Renal cortical epithelial cell (primary cell): ENCODE measurements at places on chromosomes 6 and 20. TPM values are rescaled to one million over a fixed set of nuclear protein-coding genes. Genes with fewer than 3 reads are reported as not detected.

TCF15 gene
- not detected in 2 replicates for total RNA-seq

DNA sequence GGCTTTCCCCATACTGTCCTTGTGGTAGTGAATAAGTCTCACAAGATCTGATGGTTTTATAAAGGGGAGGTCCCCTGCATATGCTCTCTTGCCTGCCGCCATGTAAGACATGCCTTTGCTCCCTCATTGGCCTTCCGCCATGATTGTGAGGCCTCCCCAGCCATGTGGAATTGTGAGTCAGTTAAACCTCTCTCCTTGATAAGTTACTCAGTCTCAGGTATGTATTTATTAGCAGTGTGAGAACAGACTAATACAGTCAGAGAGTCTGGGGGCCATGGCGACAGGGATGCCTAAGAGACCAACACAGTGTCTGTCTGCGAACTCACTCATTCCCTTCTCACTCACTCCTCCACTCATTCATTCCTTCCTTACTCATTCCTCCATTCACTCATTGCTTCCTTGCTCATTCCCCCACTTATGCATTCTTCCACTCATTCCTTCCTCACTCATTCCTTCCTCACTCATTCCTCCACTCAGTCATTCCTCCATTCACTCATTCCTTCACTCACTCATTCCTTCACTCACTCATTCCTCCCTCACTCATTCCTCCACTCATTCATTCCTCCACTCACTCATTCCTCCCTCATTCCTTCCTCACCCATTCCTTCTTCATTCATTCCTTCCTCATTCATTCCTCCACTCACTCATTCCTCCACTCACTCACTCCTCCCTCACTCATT lies 137.5 kb upstream of the AGPAT4 start:
- peak; percentile 59 for DNase-seq

DNA sequence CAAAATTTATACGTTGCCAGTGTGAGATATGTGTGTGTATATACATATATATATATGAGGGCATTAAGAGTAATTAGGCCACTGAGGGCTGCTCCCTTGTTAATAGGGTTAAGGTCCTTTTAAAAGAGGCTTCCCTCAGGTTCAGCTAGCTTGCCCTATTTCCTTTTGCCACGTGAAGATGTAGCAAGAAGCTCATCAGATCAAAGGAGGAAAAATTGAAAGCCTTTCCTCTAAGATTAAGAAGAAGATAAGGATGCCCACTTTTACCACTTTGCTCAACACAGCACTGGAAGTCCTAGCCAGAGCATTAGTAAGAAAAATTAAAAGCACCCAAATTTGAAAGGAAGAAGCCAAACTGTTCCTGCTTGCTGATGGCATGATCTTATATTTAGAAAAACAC lies 33.2 kb upstream of the ISM1 start:
- no peak for DNase-seq

DNA sequence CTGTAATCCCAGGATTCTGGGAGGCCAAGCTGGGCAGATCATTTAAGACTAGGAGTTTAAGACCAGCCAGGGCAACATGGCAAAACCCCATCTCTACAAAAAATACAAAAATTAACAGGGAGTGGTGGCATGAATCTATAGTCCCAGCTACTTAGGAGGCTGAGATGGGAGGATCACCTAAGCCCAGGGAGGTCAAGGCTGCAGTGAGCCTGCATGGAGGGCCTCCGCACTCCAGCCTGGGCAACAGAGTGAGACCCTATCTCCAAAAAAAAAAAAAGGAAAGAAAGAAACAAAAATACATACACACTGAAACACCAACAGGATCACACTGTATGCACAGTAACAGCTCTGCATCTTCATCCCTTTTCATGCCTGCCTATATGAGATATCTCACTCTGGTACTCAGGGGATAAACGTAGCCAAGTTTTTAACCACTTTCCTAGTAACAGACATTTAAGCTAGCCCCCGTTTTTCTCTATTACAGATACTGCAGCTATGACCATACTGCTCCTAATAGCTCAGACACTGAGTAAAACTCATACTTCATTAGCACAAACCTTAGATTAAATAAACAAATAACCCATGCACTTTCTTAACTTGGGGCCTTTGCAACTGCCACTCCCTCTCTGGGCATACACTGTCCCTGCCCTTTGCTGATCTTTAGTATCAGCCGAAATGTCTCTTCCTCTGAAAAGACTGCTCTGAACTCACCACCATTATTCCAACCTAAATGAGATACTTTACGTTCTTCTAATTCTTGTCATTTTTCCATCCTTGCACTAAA lies 41.5 kb downstream of the STAU1 start:
- DNase-seq, result no peak

SMOC2 gene
- 0.10 and 0.35 TPM in 2 replicates for total RNA-seq

- no peak for DNase-seq
Observed at GRCh38 chr20:18154342-18154741, 16.7 kb downstream of the KAT14 start.

DNA sequence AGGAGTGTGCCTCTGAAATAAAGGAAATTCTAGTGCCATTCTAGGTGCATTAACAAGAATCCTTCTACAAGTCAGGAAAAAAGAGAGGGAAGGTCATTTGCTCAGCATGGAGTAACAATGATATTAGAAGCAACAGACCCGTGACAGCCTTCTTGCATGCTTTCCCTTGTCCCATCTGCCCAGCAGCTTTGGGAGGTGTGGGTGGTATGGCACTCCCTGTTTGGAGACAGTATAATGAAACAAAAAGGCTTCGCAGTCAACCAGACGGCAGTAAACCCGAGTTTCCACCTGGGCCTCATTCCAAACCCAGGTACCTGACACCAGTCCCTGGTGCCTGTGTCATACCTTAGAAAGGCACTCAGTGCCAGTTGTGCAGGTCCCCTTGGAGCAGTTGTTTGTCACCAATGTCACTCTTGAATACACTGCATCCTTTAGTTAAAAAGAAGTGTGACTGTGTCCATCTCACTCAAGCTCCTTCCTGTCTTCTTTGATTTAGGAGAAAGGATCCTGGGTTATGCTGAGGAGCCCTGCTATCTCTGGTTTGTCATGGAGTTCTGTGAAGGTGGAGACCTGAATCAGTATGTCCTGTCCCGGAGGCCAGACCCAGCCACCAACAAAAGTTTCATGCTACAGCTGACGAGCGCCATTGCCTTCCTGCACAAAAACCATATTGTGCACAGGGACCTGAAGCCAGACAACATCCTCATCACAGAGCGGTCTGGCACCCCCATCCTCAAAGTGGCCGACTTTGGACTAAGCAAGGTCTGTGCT lies 14.7 kb downstream of the STK35 start:
- no peak for DNase-seq

DNA sequence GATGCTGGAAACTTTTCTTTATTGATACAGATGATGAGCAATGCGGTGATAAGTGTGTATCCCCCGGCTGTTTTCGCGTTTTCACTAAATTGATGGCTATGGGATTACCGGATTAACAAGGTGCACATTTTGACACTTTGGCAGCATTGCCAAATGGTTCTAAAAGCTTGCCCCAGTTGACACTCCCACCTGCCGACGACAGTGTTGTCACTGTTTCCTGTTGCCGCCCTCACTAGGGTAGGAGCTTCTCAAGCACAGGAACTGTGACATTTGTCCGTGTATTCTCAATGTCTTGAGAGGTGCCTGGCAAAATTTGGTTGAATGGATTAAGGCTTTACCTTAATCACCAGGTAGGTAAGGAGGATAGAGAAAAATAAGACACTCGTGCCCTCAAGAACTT lies 9.8 kb upstream of the MAPK13 start:
- DNase-seq, result no peak

SCAF8 gene
- 23.1 and 59.2 TPM in 2 replicates for total RNA-seq

DNA sequence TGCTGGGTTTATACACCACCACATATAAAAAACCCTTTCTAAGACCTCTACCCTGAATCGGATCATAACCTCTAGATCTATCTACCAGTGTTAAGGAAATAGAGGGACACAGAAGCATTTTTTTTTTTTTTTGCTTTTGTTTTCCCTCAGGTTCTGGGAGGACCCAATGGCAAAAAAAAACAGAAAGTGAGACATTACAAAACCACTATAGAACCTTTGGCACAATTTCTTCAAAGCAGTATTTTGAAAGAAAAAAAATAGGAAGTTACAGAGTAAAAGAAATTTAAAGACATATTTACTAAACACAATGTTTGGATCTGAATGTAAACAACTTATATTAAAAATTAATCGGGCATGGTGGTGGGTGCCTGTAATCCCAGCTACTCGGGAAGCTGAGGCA lies 1258.7 kb upstream of the GJE1 start:
- no peak for DNase-seq

GRCh38 chr6:24720131-24720603 lies 1.2 kb upstream of the C6orf62 start:
- no peak for DNase-seq

DNA sequence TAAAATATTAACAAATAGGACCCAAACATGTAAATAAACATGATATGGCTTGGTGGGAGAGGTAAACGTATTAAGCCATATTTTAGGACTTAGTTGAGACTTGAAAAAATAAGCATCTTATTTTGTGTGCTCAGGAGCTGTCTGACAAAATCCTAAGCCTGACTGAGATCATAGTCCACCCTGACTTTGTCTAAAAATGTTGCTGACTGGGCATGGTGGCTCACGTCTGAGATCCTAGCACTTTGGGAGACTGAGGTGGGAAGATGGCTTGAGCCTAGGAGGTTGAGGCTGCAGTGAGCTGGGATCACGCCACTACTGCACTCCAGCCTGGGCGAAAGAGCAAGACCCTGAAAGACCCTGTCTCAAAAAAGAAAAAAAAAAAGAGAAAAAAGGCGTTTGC lies 52.1 kb downstream of the AIG1 start:
- no peak for DNase-seq

GRCh38 chr6:11710311-11710761 lies 68.3 kb downstream of the ADTRP start:
- DNase-seq, result peak; percentile 82

DNA sequence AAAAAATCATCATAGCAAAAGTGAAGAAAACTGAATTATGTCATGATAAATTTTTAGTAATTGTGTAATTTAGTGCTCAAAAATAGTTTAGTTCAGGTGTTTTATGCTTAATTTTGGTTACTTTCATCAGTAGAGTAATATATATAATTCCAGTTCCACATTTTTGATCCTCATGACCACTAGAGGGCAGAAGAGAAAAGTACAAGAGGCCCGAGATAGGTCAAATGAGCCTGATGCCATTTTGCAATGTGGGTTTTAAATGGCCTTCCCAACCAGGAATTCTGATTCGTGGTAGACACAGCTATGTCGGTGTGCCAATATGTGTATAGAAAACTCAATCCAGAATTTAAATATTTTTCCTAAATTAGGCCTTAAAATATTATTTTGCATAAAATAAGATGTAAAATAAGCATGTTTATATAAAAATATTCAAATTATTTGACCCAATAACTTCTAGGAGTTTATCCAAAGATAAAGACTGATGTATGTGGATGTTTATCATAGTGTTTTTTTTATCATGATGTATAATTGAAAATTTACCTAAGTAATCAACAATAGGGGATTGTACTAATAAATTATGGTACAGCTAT lies 159.7 kb upstream of the RPS6KA2 start:
- peak; percentile 72 for DNase-seq

- no peak for DNase-seq
Observed at GRCh38 chr6:91672201-91672600, 1085.3 kb upstream of the MAP3K7 start.

DNA sequence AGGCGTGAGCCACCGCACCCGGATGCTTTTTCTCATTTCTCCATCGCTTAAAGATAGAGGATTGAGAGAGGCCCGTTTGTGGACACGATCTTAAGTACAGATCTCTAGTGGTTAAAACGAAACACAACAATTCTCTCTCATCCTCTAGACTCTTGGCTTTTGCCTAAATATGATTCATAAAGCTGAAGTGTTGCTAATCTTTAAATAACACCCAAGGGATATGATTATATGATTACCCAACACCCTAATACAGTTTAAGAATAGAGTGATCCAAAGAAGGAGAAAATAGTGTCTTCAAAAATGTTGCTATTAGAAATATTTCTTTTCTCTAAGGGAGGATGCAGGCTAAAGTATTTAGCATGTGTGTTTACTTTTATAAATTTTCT lies 50.4 kb downstream of the MTHFD1L start:
- DNase-seq, result no peak

- no peak for DNase-seq
Observed at GRCh38 chr6:83432636-83433035, 1.8 kb upstream of the ME1 start.

- no peak for DNase-seq
Observed at GRCh38 chr20:23565503-23566045, 2.7 kb downstream of the CST9L start.

GRCh38 chr6:157994125-157994795 lies 12.6 kb downstream of the SYNJ2 start:
- no peak for DNase-seq

DNA sequence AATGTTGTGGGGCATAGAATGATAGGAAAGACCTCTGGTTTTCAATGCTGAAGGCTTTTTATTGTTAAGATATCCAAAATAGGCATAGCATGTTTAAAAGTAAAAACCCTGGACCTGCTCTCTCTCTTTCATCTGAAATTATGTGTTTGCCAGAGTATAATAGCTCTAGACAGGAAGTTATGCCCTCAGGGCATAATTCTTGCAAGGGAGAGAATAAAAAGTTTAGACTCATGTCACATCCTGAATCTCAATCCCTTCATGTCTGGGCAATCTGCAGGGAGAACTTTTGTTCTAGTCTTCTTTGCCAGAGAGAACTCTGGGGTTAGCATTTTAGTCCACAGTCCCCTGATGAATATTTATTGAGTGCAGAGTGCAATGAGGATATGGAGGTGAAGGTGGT lies 297.3 kb upstream of the FLRT3 start:
- peak; percentile 36 for DNase-seq

DNA sequence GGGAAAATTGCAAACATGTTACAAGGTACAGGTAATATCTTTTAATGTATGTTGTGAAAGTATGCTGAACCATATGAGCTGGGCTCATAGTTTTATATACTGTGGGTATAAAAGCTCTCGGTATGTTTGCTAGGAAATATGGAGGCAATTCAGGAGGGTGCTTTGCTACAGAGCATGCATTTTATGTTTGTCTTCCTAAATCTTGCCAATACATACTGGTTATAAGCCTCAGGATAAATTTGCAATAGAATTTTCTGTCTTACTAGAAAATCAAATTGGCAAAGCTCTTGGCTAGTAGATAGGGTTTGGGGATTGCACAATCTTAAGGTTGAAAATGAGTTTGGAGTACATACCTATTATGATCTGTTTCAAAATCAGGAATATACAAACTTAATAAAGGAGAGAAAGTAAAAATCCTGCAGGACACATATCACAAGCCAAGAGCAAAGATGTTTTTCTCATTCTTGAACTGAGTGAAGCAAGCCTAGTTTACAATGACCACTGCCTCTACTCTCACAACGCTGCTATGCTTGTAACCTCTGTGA lies 751.2 kb downstream of the HDGFL1 start:
- DNase-seq, result no peak

- no peak for DNase-seq
Observed at GRCh38 chr6:159999240-159999671, 30.4 kb downstream of the IGF2R start.

- no peak for DNase-seq
Observed at GRCh38 chr6:46203391-46204177, 32.8 kb upstream of the ENPP5 start.

GRCh38 chr20:51121901-51122412 lies 99.0 kb upstream of the KCNG1 start:
- DNase-seq, result no peak

SEL1L2 gene
- not detected in 2 replicates for total RNA-seq

ZNF311 gene
- total RNA-seq, result 1.6 and 2.1 TPM in 2 replicates
